Metanephros (tissue), 2 donors: ENCODE measurements at places on chromosomes 1 and 21. TPM values are rescaled to one million over a fixed set of nuclear protein-coding genes. Genes with fewer than 3 reads are reported as not detected.

Gene SPRR5
- total RNA-seq: not detected

Gene FCER1G
- total RNA-seq: 21.9 TPM

Gene USP33
- 118 TPM for total RNA-seq

Gene S100A7A
- not detected for total RNA-seq

Gene LAMC2
- total RNA-seq: 5.5 TPM

Gene NBPF11
- 17.4 TPM for total RNA-seq

Gene SLC26A9
- 0.29 TPM for total RNA-seq

Gene PRR9
- not detected for total RNA-seq

Gene ZSWIM5
- 4.8 TPM for total RNA-seq
